CD4-positive, alpha-beta T cell treated with Interleukin-1 beta for 1 hour (primary cell): ENCODE measurements at places on chromosomes 7 and 10.

DNA sequence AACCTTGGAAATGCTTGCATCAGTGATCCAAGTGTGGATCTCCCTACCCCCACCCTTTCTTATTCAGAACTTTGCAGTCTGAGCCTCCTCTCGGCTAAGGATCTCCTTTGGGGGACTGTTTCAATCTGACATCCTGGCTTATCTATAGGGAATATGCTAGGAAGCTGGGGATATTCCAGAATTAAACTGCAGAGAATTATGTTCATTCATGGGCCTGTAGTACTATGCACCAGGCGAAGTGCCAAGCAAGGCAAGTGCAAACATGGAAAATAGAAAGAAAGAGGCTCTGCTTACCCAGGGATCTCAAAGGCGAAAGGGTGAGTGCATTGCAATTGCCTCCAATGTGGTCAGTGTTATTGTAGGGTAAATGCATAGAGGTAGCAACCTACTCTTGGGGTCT is 96.5 kb downstream of the CACNB2 start:
- no peak for DNase-seq

GRCh38 chr10:125096975-125097374 is 63.4 kb downstream of the CTBP2 start:
- DNase-seq, result no peak

- DNase-seq, result peak; percentile 76
Observed at GRCh38 chr7:150898475-150899011, 46.2 kb downstream of the AOC1 start.

DNA sequence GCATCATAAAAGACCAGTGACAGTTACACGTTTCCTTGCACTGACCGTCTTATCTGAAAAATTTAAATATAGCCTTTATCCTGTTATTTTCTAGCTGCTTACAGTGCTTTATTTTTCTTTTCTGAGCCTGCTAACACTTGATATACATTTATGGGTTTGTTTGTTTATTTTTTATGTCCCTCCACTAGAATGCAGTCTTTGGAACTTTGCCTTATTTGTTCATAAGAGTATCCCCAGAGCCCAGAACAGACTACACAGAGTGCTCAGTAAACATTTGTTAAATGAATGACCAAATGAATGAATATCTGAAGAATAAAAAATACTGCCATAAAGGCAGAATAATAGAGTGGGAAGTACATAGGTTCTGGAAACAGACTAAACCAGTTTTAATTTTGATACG is 202.3 kb upstream of the LRRN3 start:
- DNase-seq, result no peak

DNA sequence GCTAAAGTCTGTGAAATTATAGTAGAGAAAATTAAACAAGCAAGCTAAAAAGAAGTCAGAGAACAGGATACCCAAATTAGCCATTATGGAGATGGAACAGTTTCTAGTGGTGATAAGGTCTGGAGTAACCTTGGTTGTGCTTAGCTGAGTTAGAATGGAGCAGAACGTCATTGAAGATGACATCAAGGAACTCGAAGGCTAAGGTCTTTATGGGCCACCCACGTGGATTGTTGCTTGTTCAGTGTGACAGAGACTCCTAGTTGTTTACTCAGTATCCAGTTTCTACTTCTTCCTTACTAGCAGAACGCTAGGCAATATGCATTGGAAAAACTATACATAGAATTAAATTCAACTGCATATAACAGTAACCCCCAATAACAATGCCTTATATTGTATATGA is 39.7 kb downstream of the AHCYL2 start:
- DNase-seq, result no peak

GRCh38 chr7:86913709-86914108 is 145.7 kb downstream of the ELAPOR2 start:
- DNase-seq, result no peak

DNA sequence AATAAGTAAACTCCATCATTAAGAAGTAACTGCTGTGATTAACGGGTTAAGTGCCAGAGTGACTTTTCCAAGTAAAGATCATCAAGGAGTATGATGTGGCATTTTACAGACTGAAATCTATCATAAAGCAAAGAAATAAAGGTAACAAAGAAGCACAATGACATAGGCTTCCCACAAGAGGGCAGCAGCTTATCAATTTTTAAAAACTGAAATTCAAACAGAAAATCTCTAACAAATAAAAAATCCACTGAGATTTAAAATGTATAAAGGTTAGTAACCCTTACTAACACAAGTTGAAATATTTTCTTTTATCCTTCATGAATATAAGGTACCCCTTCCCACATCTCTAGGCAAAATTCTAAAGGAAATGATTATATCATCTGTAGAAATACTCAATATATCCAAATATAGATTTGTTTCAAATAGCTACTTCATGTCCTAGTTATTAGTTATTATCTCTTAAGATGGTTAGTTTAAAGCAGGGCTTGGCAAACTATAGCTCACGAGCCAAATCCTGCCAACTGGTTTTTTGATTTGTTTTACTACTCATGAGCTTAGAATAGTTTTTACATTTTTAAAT is 29.2 kb downstream of the FAM3C start:
- peak; percentile 61 for DNase-seq

GRCh38 chr10:97475936-97476594 is 22.2 kb downstream of the MMS19 start:
- no peak for DNase-seq

DNA sequence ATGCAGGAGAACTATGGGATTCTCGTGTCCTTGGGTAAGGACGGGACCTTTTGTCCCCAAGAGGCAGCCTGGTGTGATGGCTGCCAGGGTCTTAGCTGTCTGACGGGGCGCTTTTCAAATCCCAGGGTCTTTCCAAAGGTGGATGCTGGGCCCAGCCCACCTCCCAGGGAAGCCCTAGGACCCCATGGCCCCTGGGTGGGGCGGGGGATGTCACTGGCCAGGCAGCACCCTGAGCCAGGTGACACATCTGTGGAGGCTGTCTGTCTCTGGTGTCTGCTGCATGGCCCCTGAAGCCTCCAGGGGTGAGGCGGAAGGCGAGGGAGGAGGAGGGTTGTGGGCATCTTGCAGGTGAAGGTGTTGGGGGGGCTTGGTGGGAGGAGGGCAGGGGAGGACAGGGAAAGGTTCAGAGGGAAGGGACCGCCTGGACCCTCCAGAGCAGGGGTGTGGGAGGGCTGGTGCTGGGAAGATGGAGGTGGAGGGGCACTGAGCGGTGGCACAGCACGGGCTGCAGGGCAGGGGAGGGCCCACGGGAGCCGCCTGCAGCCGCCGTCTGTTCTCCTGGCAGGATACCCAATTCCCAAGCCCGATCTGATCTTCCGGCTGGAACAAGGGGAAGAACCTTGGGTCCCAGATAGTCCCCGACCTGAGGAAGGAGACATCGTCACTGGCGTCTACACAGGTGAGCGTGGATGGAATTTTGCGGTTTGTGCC is 7.0 kb downstream of the ZNF316 start:
- DNase-seq, result no peak

DNA sequence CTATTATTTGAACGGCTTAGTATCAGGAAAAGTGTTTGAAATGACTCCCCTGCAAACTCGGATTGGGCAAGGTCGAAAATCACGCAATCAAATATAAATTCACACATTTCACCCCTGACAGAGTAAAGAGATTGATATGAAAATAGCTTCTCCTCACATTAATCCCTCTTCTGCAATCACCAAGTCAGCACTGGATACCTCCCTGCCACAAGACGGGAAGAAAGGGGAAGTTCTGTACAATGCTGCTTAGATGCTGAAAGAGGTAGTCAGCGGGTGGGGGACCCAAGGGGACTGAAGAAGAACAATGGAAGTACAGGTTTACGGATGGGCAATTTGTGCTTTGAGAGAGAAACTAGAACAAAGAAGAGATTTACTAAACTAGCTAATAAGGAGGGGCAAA is 72.0 kb upstream of the ANK3 start:
- DNase-seq, result peak; percentile 11

DNA sequence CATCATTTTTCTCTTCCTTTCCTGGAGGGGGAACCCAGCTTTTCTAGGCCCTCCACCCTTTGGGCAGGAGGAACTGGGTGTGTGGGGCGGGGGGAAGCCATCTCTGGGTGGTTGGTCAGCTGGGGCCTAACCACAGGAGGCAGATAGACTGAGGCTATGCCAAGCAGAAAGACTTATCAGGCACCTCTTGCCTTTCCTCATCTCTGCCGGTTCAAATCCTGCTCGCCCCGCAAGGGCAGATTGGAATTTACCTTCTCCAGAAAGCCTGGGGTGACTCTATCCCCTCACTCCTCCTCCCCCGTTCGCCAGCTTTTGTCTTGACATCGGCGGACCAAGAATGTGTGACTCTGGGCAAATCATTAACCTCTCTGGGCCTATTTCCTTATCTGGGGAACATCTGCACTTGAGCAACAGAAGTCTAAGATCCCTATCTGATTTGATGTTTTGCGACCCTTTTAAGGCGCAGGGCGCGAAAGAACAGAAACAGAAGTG is 584 bp upstream of the GARS1 start:
- peak; percentile 46 for DNase-seq

DNA sequence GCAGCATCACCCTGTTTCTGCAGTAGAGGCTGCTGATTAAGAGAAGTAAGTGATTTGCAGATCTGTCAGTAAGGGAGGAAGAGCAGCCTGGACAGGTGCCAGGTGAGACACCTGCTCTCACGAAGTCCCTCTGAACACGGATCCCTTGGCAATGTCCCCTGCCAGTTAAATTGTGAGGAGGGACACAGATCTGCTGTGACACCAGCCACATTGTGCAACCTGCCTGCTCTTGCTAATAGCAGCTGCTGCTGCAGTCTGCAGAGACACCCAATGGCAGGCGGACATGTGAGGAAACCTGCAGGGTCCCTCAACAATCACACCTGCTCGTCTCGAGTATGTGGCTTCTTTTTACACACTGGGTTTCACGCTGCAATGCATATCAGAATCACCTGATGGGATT is 31.9 kb downstream of the ANXA11 start:
- no peak for DNase-seq

GRCh38 chr10:76297358-76297757 is 865.9 kb downstream of the LRMDA start:
- DNase-seq, result no peak

DNA sequence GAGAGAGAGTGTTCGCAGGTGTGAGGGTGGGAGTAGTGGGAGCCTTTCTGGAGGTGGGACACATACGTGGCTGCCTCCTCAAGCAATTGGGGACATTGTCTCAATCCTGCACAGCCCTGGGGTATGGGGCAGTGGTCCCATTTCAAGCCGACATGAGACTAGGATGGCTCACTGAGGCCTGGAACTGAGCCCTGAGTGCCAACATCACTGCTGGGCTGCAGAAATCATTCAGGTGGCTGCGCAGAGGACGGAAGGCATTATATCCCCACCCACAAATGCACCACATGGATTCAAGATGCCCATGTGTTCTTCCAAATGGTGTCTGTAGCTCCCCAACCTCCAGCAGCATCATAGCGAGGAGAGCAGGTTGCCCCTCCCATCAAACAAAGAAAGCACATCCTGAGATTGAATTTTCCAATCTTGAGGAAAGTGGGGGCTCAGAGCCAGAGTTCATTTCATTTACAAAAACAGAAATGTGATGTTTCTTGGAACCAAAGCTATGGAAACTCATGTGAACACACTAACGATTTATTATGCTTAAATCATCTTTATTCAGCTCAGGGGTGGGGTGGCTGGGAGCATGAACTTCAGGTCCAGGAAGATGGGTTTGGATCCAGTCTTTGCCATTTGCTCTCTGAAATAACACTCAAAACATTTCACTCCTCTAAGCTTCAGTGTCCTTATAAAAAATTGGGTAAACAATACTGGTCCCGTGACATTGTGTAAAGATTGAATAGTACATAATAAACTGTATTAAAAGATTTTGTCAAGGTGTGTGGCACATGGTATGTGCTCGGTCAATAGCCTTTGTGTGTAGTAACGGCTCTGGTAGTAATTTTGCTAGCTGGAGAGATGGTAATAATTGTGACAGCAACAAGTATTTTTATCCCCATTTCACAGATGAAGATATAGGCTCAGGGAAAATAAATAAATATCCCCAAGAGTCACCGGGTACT is 4.6 kb downstream of the SFTPA2 start:
- DNase-seq, result no peak

GRCh38 chr10:121926671-121927317 is 1.0 kb downstream of the ATE1 start:
- DNase-seq, result peak; percentile 20

GRCh38 chr10:100744136-100744986 is 1.0 kb upstream of the PAX2 start:
- no peak for DNase-seq

DNA sequence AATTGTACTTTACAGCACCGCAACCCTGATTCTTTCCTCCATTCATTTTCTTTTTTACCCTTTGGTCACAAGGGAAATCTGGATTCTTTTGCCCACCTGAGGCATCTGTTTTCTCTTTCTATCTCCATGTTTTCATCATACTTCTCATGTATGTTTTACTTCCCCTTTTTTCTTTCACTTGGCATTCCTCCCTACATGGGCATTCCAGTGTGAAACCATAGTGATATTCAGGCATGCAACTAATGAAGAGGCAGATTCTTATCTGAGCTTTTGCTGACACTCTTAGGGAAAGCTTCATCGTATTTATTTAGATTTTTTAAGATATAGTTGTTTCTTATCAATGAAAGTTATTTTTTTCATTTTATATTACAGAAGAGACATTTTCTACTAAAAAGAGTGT is 405.2 kb upstream of the TEX47 start:
- DNase-seq, result no peak

- DNase-seq, result no peak
Observed at GRCh38 chr7:135768467-135768866, 19.9 kb upstream of the FAM180A start.

DNA sequence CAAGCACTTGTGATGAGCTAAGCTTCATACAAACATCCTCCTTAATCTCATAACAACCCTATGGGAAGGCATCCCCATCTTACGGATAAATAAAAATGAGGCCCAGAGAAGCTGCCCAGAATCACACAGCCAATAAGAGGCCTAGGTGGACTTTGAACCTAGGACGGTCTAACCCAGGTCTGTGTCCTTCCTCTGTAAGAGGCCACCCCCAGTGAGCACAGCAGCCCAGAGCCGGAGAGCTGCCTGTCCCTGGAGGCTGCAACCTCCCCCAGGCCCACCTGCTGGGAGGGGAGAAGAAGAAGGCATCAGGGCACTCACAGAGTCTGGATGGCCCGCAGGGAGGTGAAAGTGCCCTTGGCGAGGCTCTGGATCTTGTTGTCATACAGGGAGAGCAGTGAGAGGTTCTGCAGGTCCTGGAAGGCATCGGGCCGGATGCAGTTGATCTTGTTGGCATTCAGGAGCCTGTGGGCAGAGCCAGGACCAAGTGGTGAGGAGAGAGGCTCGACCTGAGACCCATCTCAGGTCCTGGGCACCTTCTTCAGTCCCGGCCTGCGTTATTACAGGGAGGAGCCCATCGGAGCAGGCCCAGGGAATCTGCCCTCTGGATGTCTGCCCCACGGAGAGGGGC is 129.6 kb downstream of the SLIT1 start:
- no peak for DNase-seq
